ENCODE measurements at places on chromosomes 4 and X. TPM values are rescaled to one million over a fixed set of nuclear protein-coding genes. Genes with fewer than 3 reads are reported as not detected.

HSD17B13 gene
- total RNA-seq = under 0.01 TPM

KLF8 gene
- total RNA-seq = 1.0 TPM

PLK4 gene
- 1.3 TPM for total RNA-seq

PTCHD1 gene
- total RNA-seq = not detected

PNMA6F gene
- not detected for total RNA-seq

SHISA3 gene
- 0.33 TPM for total RNA-seq

CPLX1 gene
- total RNA-seq = not detected

DCAF12L1 gene
- total RNA-seq = not detected

RPL34 gene
- 867 TPM for total RNA-seq

MAOA gene
- 27.6 TPM for total RNA-seq

RUFY3 gene
- 97.8 TPM for total RNA-seq

SPON2 gene
- total RNA-seq = 367 TPM

UGT2B7 gene
- total RNA-seq = not detected

OCRL gene
- total RNA-seq = 23.0 TPM

SLC9B1 gene
- total RNA-seq = 2.0 TPM

TMEM35A gene
- 11.6 TPM for total RNA-seq

F9 gene
- total RNA-seq = not detected

ATOH1 gene
- total RNA-seq = not detected

LPAR4 gene
- total RNA-seq = 0.50 TPM

ATP2B3 gene
- not detected for total RNA-seq

APOO gene
- total RNA-seq = 6.2 TPM

CENPI gene
- 4.9 TPM for total RNA-seq

GCNA gene
- 2.3 TPM for total RNA-seq

LONRF3 gene
- 0.33 TPM for total RNA-seq

CYSLTR1 gene
- 0.50 TPM for total RNA-seq

FGD1 gene
- 4.5 TPM for total RNA-seq

Measured in fibroblast of lung (primary cell).